ENCODE measurements at places on chromosomes 2 and 18.

DNA sequence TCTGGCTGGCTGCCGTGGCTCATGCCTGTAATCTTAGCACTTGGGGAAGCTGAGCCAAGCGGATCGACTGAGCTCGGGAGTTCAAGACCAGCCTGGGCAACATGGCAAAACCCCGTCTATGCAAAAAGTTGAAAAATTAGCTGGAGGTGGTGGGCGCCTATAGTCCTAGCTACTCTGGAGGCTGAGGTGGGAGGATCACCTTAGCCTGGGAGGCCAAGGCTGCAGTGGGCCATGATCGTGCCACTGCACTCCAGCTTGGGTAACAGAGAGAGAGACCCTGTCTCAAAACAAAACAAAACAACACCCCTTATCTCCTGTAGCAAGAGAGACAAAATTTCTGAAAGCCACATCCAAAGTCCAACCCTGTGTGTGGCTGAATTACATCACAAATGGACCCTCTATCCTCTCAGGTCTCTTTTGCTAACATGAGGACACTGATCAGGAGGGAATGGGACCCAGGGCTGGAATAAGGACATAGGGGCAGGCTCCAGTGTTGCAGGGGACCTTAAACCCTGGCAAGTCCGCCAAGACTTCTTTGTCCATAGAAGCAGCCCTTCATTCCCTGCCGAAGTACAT lies 64.8 kb downstream of the PSMG2 start:
- DNase-seq: no peak

DNA sequence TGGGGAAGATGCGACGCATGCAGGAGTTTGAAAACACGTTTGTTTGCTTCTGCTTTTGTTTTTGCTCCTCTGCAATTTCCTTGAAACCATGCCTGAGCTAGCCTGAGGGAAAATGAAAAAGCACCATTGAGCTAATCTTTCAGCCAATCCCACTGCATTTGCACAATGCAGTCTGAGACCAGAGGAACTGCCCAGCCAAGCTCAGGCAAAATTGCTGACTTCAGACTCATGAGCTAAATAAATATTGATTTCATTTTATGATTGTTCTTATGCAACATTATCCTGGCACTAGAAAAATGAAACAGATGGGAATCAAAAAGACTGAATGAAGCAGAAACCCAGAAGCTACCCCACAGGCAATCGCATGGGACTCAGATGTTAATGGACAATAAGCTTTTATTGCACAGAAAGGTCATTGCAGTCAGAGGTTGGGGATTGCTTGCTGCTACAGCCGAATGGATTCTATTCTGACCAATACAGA lies 37.0 kb downstream of the TPRKB start:
- peak; percentile 25 for DNase-seq

GRCh38 chr2:66919286-66919685 lies 477.8 kb upstream of the ETAA1 start:
- no peak for DNase-seq

DNA sequence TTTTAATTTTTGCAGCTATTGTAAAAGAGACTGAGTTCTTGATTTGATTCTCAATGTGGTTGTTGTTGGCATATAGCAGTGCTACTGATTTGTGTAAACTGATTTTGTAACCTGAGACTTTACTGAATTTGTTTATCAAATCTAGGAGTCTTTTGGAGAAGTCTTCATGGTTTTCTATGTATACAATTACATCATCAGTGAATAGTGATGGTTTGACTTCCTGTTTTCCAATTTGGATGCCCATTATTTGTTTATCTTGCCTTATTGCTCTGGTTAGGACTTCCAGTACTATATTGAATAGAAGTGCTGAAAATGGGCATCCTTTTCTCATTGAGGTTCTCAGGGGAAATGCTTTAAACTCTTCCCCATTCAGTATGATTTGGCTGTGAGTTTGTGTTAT lies 99.7 kb downstream of the GULP1 start:
- DNase-seq: no peak

DNA sequence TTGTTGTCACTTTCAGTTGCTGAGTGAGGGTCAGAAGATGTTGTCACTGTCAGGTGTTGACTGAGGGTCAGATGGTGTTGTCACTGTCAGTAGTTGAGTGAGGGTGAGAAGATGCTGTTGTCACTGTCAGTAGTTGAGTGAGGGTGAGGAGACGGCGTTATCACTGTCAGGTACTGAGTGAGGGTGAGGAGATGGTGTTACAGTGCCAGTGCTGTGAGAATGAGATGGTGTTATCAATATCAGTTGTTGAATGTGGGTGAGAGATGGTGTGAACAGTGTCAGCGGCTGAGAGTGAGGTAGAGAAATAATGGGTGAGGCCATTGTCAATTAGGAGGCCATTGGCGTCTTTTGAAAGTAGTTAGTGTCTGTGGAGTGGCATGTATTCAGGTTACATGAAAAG lies 1.6 kb upstream of the ATP9B start:
- DNase-seq: no peak

GRCh38 chr2:16079637-16080036 lies 139.3 kb downstream of the MYCN start:
- no peak for DNase-seq

DNA sequence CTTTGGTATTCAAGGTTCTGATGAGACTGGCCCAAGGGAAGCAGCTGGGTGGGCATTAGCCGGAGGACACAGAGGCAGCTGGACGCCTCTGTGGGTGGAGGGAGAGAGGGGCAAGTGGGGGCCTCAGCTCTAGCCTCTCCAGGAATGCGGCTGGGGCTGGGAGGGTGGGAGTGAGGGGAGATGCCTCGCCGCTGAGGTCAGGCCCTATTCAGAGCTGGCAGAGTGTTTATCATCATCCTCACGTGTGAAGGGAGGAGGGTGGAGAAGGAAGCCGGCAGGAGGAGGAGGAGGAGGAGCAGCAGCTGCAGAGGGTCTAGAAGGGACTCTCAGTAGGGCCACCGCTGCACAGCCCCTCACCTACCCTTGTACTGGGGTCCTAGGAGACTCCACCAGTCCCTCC lies 43.1 kb downstream of the TNS1 start:
- no peak for DNase-seq

GRCh38 chr2:160292225-160292624 lies 92.2 kb upstream of the ITGB6 start:
- no peak for DNase-seq

GRCh38 chr2:8694737-8695136 lies 12.9 kb downstream of the ID2 start:
- no peak for DNase-seq

DNA sequence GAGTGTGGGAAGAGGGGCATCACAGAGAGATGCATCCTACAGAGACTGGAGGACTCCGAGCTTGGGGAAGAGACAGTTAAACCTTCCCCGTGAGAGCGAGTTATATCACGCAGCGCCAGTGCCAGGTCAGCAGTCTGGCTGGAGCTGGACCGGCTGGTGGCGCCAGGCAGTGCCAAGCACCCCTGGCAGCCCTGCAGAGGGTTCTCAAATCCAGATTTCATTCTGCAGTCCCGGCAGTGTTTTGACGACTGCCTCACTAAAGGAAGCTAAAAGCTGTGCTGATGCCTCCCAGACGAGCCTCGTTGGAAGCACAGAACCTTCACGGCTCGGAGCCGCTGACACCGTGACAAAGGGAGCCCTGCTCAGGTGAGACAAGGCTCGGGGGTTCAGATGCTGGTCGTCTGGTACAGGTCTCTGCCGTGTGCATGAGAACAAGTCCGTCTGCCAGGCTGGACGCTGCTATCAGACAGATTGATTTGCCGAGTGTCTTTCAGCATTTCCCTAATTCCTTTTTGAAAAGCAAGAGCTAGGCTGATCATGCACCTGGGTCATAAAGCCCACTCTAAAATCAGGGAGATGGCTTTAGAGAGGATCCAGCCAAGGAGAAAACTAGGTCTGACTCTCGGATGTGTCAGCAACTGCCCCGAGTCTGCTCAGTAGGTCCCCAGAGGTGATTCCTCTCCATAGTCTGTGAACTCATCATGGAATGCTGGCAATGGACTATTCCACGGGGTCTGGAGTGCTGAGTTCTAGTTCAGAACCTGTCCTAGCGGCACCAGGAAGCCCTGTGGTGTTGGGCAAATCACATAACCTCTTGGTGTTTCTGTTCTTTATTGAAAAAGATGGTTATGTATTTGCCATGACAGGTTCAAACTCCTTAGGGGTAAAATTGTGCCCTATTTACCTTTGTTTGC lies 240.6 kb downstream of the SOX11 start:
- DNase-seq: no peak

DNA sequence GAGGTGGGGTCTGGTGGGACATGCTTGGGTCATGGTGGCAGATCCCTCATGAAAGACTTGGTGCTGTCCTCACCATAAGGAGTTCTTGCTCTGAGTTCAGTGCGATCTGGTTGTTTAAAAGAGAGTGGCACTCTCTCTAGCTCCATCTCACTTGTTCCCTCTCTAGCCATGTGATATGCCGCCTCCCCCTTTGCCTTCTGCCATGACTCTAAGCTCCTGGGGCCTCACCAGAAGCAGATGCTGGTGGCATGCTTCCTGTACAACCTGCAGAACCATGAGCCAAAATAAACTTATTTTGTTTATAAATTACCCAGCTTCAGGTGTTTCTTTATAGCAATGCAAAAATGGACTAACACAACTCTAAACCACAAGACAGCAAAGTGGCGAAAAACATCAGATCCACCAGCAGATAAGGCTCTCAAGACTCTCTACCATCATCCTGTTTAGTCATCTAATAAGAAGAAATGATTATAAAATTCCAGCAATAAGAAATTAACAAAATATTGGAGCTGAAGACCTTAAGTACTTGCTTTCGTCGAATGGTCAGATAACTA lies 75.5 kb downstream of the OLA1 start:
- DNase-seq: no peak

Data from CD14-positive monocyte (primary cell).